Endothelial cell (in vitro differentiated cells): ENCODE measurements at places on chromosomes 4 and X. TPM values are rescaled to one million over a fixed set of nuclear protein-coding genes. Genes with fewer than 3 reads are reported as not detected.

Gene P2RY10
- not detected for total RNA-seq

DNA sequence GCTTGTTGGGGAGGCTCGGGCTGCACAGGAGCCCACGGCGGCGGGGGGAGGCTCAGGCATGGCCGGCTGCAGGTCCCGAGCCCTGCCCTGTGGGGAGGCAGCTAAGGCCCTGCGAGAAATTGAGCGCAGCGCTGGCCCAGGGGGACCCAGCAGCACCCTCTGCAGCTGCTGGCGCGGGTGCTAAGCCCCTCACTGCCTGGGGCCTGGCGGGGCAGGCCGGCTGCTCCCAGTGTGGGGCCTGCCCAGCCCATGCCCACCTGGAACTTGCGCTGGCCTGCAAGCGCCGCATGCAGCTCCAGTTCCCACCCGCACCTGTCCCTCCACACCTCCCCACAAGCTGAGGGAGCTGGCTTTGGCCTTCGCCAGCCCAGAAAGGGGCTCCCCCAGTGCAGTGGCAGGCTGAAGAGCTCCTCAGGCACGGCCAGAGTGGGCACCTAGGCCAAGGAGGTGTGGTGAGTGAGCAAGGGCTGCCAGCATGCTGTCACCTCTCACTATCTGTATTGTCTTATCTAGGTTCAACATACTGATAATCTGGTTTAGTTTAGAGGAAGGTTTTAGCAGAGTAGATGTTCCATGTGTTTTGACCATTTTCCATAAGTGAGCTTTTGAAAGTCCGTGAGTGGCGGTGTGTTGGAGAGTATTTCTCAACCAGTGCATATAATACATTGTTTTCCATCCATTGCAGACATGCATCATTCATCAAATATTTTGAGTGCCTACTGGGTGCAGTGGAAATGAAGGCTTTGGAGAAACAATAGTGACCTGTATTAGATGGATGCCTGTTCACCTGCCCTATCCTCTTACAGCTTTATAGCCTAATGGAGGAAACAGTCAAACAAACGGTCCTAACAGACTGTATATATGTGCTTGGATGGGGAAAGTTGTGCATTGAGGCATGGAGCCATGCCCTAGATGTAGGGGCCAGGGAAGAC is 13.1 kb downstream of the PI4K2B start:
- no peak overlapping the region for H3K4me3 ChIP-seq
- no peak overlapping the region for H3K27ac ChIP-seq
- H3K27me3 ChIP-seq = peaks cover 3% of the 10 kb centered on the region
- H3K4me1 ChIP-seq = no peaks in the 10 kb centered on the region
- H3K36me3 ChIP-seq = peaks cover 21% of the 10 kb centered on the region
- DNase-seq = no peak

DNA sequence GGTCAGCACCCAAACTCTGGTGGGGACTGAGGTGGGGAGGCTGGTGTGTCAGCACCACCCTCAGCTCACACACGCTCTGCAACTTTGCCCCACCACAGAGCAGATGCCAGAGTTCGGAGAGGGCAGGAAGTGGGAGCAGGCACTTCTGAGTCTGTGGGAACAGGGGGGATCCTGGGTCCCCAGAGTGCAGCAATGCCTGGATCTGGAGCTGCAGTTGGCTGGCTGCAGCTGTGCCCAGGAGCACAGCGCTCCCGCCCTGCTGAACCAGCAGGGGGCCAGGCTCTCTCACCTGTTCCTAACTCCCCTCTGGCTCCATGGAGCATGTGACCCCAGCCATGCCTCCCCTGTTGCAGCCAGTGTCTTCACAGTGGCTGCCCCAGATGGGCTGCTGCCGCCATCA is 252.4 kb downstream of the SPOCK3 start:
- H3K36me3 ChIP-seq = no peaks in the 10 kb centered on the region
- DNase-seq = no peak
- H3K27ac ChIP-seq = no peak overlapping the region

DNA sequence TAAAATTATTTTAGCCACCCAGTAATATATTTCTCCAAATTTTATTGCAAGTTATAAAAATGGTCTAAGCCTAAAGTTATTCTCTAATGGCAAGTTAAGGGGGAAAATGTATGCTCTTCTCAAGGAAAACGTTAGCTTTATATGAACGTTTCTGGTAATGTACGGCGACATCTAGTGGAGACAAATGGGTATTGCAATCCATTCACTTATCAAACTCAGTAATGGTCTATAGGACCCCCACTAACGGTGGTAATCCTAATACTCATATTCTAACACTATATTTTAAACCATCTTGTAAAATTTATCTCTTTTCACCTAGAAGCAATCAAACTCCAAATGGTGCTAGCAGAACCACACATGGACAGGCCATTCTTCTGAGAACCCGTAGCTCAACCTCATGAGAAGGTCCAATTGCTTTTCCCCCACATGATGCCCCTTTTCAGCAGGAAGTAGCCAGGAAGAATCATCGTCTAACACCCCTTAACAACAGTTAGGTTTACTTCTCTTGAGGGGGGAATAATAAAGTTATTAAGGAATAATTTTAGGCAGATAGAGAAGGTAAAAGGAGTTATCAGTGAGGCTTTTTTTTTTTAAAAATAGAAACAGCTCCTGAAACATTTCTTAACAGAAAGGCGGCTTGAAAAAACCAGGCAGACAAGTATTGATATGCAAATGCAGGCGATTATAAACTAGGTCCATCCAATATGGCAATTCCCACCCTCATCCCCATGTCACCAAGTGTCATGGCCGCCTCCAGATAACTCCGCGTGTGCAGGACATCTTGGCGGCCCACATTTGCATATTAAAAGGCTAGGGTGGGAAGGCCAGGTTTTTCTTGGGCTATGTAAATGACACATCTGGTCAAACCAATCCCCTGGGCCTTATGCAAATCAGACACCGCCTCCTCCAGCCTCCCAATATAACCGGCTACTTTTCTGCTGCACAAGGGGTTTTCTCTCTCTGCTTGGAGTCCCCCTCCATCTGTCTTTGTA is 35.0 kb downstream of the NUDT11 start:
- no peaks in the 10 kb centered on the region for H3K27me3 ChIP-seq
- no peaks in the 10 kb centered on the region for H3K4me1 ChIP-seq
- H3K27ac ChIP-seq = no peak overlapping the region
- no peak overlapping the region for H3K4me3 ChIP-seq
- no peak for DNase-seq

DNA sequence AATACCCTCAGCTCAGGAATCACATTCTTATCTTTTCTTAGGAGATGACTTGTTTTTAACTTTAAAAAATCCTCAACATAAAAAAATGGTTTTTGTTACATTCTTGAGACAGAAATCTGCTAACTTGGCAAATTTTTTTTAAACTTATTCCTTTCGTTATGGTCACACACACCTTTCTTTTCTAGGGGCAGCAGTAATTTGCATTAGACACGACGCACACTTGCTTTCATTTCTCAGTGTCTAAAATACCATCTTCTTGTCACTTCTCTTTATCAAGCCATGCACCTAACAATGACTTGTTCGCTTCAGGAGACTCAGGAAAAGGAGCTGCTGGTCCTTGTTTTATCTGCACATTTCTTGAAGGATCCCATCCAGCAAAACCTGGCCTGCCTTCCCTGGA is 112.6 kb upstream of the TBL1X start:
- no peaks in the 10 kb centered on the region for H3K36me3 ChIP-seq
- H3K27me3 ChIP-seq = no peaks in the 10 kb centered on the region
- H3K4me3 ChIP-seq = no peak overlapping the region
- peak overlapping the region; percentile 67 for H3K27ac ChIP-seq
- no peak for DNase-seq

DNA sequence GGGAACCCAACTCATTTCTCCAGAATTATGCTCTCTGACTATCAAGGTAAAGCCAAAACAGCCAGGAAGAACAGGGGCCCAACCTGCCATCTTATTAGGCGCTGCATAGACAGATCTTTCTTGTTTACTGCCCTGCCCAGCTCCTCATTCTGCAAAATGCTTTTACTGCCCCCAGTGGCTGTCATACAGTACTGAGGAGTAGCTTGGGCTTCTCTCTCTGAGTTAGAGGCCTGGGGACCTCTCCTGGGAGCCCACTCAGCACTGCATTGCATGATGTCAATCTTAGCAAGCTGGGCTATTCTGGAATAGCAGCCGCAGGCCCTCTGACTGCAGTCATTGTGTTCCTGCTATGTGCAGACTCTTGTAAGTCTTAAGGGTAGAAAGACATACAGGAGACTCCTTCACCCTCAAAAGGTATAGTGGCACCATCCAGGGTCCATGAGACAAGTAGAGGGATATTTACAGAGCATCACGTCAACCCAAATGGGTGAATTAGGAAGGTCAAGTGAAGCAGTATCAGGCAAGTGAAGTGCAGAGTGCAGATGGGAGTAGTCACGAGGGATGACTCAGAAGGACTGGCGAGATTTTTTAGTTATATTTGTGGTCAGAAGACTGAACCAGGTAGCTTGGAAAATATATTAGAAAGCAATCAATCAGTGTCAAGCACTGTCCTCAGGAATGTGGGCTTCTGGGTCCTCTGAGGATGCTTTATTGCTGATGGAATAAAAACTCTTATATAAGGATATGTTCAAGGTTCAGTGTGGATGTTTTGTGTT is 294.1 kb upstream of the SFRP2 start:
- peak; percentile 9 for DNase-seq
- H3K36me3 ChIP-seq = no peaks in the 10 kb centered on the region
- peaks cover 2% of the 10 kb centered on the region for H3K27me3 ChIP-seq
- peaks cover 11% of the 10 kb centered on the region for H3K4me1 ChIP-seq
- no peak overlapping the region for H3K27ac ChIP-seq

Gene GAGE12H
- total RNA-seq = not detected

- H3K36me3 ChIP-seq = peaks cover 5% of the 10 kb centered on the region
- H3K4me3 ChIP-seq = peak overlapping the region; percentile 78
- H3K4me1 ChIP-seq = no peaks in the 10 kb centered on the region
- H3K27ac ChIP-seq = peak overlapping the region; percentile 14
These were observed 1.4 kb upstream of the ZNF185 start for GRCh38 chrX:152896450-152896849.

Gene LRP2BP
- total RNA-seq = 0.92 TPM

GRCh38 chr4:7159923-7160322 is 32.4 kb upstream of the SORCS2 start:
- no peak overlapping the region for H3K27ac ChIP-seq
- peaks cover 8% of the 10 kb centered on the region for H3K36me3 ChIP-seq
- peaks cover 22% of the 10 kb centered on the region for H3K27me3 ChIP-seq
- DNase-seq = no peak

DNA sequence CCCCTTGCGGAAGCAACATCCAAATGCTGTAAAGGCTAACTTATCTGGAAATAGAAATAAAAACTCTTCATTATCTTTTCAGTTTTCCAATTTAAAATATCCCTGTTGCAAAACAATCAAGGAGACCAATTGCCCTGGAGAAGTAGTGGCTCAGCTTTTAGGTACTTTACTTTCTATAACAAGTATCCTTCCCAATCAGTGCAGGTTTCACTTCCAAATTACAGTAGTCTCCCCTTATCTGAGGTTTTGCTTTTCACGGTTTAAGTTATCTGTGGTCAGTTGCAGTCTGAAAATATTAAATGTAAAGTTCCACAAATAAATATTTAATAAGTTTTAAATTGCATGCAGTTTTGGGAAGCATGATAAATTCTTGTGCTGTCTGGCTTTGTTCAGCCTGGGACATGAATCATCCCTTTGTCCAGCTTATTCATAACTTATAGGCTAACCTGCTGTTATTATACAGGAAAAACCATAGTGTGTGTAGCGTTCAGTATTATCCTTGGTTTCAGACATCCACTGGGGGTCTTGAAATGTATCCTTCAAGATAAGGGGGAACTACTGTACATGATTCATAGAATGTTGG is 973.1 kb upstream of the GRID2 start:
- no peak overlapping the region for H3K27ac ChIP-seq
- H3K4me1 ChIP-seq = no peaks in the 10 kb centered on the region
- peaks cover 11% of the 10 kb centered on the region for H3K36me3 ChIP-seq
- no peaks in the 10 kb centered on the region for H3K27me3 ChIP-seq
- DNase-seq = no peak

DNA sequence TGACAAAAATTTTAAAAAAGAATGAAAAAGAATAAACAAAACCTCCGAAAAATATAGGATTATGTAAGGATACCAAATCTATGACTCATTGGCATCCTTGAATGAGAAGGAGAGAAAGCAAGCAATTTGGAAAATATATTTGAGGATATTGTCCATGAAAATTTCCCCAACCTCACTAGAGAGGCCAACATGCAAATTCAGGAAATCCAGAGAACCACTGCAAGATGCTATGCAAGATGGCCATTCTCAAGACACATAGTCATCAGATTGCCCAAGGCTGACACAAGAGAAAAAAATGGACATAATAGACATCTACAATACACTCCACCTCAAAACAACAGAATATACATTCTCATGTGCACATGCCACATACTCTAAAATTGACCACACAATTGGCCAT is 135.9 kb upstream of the SPANXB1 start:
- H3K4me3 ChIP-seq = no peak overlapping the region
- no peaks in the 10 kb centered on the region for H3K36me3 ChIP-seq
- no peaks in the 10 kb centered on the region for H3K4me1 ChIP-seq
- no peak for DNase-seq

Gene IL13RA2
- not detected for total RNA-seq

GRCh38 chr4:16293210-16293838 is 67.1 kb upstream of the TAPT1 start:
- H3K27ac ChIP-seq = no peak overlapping the region
- H3K4me1 ChIP-seq = peaks cover 27% of the 10 kb centered on the region
- no peak overlapping the region for H3K4me3 ChIP-seq
- no peak for DNase-seq
